ENCODE measurements at places on chromosomes 7 and 10. TPM values are rescaled to one million over a fixed set of nuclear protein-coding genes. Genes with fewer than 3 reads are reported as not detected.

- no peak for DNase-seq
Measured at GRCh38 chr10:130459851-130460490, 323.8 kb downstream of the GLRX3 start.

- DNase-seq, result no peak
Measured at GRCh38 chr10:86663046-86663345, 5.3 kb upstream of the LDB3 start.

DNA sequence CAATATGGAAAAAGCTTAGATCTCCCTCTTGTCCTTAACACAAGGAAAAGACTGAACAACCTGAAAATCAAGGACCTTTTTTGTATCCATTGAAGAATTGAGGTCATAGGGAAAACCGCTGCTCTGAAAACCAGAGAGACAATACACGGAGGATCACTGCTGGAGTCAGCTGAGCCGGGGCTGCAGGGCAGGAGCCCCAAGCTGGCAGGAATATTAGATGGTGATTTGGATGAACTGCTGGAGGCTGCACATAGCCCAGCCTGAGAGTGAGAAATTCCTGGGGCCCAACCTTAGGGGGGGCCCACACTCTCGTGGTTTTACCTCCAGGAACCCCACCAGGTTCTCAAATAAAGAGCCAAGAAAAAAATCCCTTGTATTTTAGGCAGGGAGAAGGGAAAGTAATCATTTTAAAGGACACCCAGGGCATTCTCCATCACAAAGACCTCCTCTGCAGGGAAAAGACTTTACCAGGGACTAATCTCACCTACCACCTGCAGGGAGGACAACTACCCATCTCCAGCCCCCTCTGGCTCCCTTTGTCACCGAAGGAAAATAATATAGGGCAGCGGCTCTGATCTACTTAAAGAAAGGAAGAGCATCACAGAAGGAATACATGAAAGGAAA lies 55.4 kb upstream of the RNF32 start:
- DNase-seq, result no peak

LANCL2 gene
- total RNA-seq, result 20.0 TPM

DNA sequence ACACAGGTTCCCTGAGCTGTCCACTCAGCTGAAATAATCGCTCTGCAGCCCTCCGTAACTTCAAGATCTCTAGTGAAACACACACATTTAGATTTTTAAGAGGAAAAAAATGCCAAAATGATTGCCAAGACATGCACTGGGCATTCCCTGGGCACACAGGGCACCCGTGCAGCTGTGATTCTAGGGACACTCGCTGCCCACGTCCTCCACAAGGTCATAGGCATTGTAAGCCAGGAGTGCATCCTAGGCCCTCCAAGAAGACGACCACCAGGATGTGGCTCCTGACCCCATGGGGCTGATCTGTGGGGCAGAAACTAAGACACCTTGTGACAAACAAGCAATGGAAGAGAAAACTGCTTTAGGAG lies 563.3 kb downstream of the PTPRN2 start:
- no peak for DNase-seq

PTN gene
- 20.6 TPM for total RNA-seq

DNA sequence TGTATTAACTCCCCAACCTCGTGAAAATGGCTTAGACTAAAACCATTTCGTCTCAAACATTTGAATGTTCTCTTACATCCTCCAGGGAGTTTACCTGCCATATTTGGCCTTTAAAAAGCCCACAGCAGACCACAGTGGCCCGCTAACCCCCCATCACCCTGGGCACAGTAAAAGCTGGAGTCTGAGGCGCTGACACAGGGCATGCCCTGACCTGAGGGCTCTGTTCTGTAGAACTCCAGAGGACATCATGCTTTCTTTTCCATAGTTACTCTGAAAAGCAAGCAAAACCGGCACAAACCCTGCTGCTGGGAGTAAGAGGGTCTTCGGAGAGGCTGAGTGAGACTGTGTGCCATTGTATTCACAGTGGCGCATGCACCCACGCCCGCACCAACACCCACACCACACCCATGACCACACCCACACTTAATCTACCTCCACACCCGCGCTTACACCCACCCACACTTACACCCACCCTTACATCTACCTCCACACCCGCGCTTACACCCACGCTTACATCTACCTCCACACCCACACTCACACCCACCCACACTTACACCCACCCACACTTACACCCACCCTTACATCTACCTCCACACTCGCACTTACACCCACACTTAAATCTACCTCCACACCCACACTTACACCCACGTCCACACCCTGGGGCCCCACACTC lies 32.1 kb downstream of the LRRC27 start:
- DNase-seq, result no peak

DNA sequence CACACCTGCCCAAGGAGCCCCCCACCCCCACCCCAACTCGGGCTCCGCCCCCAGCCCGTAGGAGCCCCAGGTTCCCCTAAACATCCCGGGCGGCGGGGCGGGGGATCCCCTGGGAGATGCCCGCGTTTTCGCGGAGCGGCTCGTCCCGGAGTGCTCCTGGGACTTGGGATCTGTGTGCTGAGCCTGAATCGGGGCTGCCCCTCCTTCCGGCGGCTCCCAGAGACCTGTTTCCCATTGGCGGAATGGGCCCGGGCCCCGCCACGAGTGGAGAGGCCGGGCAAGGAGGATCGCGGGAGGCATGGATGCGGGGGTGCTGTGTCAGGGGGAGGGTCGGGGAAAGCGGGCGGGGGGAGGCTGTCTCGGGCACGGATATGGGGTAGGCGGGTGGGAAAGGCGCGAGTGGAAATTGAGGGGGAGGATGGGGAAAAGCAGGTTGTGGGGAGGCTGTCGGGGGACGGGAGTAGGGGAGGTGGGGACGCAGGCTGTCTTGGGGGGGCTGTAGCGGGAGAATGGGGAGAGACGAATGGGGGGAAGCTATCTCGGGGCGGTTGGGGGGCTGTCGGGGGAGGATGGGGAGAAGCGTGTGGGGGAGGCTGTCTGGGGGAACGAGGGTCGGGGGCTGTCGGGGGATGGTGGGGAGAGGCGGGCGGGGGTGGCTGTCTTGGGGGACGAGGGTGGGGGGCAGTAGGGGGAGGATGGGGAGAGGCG lies 572 bp upstream of the BHLHA15 start:
- no peak for DNase-seq

- DNase-seq, result no peak
Measured at GRCh38 chr10:105681051-105681450, 1040.0 kb downstream of the SORCS3 start.

PPP1R17 gene
- total RNA-seq, result 0.14 TPM

H2BK1 gene
- not detected for total RNA-seq
